NCI-H1436 (cell line): ENCODE measurements at places on chromosomes 1 and 21.
A peak's percentile ranks its signal among the peaks of the same experiment; 100 is the strongest.

GRCh38 chr1:197763769-197764168 lies 11.5 kb downstream of the DENND1B start:
- DNase-seq: no peak

DNA sequence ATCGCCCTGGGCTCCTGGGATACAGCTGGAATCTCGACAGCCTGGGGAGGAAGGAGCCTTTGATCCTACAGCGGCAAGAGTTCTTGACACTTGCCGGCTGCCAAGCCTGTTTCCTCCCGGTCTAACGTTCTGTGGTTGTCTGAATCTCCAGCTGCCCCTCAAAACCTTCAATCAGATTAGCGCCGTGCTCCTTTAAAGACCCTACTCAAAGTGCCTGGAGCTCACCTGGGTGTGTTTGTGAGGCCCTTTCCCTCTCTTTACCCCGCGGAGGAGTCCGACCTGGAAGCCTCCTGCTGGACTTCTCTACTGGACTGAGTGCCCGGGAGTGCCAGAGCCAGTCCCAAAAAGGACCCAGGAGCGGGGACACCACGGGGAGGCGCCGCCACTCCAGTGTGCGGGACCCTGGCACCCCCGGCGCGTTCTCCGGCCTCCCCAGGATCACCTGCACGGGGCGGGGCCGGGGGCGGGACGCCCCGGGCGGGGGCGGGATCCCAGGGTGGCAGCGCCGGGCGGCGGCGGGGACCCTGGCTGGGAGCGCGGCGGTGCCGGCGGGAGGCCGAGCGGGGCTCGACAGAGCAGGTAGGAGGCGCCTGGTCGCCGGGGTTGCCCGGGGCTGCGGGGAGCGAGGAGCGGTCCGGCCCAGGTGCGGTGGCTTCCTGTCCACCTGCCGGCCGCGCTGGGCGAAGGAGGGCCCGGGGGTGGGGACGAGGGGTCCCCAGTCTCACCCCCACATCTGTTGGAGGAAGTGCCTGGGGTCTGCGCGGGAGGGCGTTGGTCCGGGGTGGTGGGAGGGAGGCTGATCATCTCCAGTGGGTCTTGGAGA lies at the start of gene NCMAP:
Gene NCMAP, plus strand, starts transcription at position 497 of the 823 bp plus-strand sequence. CDS start 39,344 bp downstream, outside the sequence.
- DNase-seq: peak; percentile 31

DNA sequence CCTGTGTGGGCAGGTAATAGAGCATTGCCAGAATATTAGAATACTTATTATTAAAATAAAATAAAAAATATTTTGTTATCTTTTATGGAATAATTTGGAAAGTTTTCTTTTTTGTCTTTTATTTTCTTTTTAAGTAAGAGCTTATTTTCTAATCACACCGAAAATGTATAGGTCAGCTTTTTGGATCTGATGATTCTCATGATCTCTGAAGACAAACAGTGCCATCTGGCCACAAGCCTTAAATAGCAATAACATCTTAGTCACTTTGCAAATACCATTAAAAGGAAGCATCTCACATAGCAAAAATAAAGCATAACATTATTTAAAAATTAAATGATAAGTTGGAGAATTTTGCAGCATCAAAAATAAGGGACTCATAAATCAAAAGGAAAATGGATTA lies 213.8 kb downstream of the PLA2G4A start:
- DNase-seq: no peak

DNA sequence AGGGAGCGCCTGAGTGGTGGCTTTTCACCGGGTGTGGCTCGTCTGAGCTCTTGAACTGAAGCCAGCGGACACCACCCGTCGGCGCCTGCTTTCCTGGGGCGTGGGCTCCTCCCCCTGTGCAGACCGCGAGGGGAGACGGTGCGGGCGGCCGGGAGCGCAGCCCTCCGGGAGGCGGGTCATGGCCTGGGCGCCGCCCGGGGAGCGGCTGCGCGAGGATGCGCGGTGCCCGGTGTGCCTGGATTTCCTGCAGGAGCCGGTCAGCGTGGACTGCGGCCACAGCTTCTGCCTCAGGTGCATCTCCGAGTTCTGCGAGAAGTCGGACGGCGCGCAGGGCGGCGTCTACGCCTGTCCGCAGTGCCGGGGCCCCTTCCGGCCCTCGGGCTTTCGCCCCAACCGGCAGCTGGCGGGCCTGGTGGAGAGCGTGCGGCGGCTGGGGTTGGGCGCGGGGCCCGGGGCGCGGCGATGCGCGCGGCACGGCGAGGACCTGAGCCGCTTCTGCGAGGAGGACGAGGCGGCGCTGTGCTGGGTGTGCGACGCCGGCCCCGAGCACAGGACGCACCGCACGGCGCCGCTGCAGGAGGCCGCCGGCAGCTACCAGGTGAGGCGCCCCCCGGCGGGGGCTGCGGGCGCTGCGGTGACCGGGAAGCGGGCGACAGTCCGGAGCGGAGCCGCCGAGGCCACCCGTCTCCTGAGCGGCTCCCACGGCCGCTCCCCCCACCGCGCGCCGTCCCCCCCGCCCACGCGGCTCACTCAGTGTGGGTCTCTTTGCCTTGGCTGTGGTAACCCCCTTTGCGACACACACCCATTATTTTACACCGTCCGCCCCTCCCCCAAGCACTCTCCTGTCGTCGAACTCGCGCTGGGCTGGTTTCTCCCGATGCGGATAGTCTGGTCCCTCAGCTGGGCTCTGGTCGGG lies at the start of gene TRIM58:
Gene TRIM58, plus strand, starts transcription at position 119 of the 916 bp plus-strand sequence. Its CDS starts 60 bp downstream, at position 179.
- DNase-seq: no peak

- DNase-seq: peak; percentile 33
Observed at GRCh38 chr1:246008363-246008831, 498.7 kb downstream of the SMYD3 start.

DNA sequence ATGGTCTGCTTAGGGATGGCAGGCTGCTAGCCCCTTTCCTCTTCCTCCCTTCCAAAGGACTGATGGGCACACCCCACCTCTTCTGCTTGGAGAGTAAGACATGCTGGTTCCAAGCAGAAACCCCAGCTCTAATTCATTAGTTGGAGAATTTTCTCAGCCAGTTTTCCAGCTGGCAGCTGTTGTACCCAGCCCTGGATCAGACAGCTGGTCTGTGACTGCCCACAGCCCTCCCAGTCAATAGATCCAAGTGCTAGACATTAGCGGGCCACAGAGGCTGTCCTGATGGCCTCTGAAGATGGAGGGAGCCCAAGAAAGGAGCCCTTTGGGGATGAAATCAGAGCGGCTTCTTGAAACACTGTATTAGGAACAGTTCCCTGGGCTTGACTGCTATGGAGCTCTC lies 35.8 kb downstream of the ACOT11 start:
- no peak for DNase-seq
